NCI-H2029 treated with DMSO at 0.1 percent for 48 hours (cell line): ENCODE measurements at places on chromosomes 1 and 21.

DNA sequence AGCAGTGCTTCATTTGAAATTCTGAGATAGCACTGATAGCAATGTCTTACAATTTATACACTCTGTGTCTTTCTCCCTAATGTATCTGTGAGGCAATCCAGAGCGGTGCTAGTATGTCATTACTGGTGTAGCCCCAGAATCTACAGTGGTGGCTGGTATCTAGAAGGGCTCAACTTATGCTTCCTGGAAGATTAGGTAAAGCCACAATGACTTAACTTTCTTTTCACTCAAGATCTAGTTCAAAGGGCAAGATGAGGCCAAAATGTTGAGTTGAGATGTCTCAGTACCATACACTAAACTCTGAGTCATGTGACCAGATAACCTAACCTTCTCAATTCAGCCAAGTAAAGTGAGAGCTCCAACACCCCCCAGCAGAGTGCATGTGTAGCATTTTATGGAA, 77.5 kb downstream of the PAPPA2 start:
- DNase-seq: no peak

- no peak for DNase-seq
Measured at GRCh38 chr1:63836830-63837229, 63.0 kb downstream of the ROR1 start.

GRCh38 chr1:67522001-67522441, 91.8 kb upstream of the SERBP1 start:
- no peak for DNase-seq

GRCh38 chr21:38241029-38241740, 15.6 kb upstream of the KCNJ15 start:
- DNase-seq: no peak

GRCh38 chr1:172095846-172096245, 254.5 kb downstream of the DNM3 start:
- DNase-seq: no peak

- DNase-seq: no peak
Measured at GRCh38 chr1:84892705-84893618, at the start of gene LPAR3. Gene LPAR3, minus strand, starts transcription at chr1:84893206. Its CDS starts 27,086 bp downstream, at chr1:84866120.

DNA sequence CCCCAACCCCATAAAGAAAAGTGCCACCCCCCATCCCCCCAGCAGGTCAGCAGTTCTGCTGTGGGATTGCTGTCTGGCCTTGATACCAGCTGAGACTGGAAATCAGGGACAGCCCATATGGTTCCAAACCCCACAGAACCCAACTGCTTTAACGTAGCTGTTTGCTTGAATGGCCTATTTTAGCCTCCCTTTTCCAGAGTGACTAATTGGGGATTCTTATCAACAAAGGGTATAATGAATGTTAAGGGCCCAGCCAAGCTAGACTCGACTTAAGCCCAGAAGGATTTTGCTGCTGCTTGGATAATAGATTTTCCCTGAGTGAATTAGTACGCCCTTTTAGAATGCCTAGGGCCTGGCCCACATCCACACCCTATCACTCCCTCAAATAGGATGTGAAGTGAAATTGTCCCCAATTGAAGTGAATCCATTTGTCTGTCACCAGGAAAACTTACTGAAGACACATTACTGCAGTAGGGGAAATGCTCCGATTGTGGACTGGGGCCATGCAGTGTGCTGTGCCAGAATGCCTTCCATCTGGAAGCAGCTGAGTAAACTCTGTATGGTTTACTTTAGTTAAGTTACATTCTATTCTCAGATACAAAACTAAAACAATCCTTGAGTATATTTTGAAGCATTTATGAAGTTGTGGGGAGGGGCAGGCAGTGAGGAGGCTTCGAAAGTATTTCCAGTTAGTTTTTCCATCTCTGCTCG, 156.9 kb downstream of the DHRS3 start:
- no peak for DNase-seq

- DNase-seq: peak; percentile 98
Measured at GRCh38 chr1:46724991-46725735, 6.2 kb upstream of the EFCAB14 start.

DNA sequence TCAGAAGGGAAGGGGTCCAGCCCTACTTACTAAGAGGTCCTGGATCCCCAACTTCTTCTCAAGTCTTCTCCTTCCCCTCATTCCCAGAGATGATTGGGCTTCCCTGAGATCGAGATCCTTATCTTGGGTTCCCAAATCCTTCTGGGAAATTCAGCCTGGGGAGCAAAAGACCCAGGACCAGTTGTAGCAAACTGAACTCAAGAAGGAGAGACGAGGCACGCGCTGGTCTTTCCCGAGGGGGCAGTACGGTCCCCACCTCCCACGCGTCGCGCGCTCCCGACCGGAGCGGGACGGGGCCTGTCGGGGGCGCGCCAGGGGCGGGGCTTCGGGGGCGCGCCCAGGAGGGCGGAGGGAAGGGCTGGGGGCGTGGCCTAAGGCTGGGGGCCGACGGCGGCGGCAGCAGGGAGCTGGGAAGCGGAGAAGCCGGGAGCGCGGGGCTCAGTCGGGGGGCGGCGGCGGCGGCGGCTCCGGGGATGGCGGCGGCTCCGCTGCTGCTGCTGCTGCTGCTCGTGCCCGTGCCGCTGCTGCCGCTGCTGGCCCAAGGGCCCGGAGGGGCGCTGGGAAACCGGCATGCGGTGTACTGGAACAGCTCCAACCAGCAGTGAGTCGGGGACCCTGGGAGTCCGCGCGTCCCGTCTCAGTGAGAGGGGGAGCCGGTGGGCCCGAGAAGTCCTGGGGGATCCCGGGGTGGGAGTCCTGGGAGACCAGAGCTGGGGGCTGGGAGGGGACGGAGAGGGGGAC, at the start of gene EFNA3:
Gene EFNA3, plus strand, starts transcription at position 369 of the 741 bp plus-strand sequence. Its CDS starts 105 bp downstream, at position 474.
- no peak for DNase-seq

- DNase-seq: no peak
Measured at GRCh38 chr1:30675761-30676160, 47.6 kb downstream of the MATN1 start.

- no peak for DNase-seq
Measured at GRCh38 chr1:7437608-7438395, 333.3 kb upstream of the VAMP3 start.

DNA sequence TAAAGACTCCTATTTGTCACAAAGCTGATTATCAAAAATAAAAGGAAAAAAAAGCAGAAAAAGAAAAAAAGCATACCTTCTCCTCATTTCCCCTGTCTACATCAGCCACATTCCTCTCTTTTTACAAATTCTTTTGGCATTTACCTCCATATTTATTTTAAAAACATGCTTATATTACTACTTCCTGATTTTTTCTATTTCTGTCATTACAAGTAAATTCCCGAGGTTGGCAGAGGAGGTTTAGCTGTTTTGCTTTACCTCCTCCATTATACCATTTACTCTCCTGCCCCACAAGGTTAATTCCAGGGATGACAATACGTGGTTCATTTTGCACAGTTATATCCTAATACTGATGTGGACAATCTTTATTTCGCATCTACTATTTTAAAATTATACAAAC, 26.3 kb upstream of the CD34 start:
- DNase-seq: no peak

DNA sequence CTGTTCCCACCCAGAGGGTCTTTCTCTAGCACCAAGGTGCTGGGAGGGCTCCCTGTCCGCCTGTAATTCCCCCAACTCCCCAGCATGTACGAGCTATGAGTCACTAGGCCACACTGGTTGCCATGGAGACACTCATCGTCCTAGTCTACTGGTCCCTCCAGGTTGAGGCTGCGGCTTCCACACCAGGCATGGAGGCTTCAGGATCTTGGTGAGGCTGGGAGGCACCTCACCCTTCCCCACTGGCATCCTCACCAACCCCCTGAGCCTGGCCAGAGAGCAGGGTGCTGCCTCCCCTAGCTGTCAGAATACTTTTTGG, 75.6 kb upstream of the KAZN start:
- DNase-seq: no peak

DNA sequence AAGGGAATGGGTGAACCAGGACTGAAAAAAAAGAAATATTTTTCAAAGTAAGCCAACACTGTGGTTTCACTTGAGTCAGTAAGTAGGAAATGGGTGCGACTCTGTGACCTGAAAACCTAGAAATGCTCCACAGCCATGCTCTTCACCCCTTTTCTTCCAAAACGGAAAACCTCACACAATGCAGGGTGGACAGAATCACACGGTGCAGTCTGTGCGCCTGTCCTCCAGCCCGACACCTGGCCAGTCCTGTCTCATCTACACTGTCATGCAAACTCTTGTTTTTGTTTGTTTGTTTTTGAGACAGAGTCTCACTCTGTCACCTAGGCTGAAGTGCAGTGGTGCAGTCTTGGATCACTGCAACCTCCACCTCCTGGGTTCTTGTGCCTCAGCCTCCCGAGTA, 53.3 kb downstream of the B3GALT5 start:
- no peak for DNase-seq

- no peak for DNase-seq
Measured at GRCh38 chr1:101145449-101145820, 91.4 kb upstream of the S1PR1 start.

- no peak for DNase-seq
Measured at GRCh38 chr1:56174176-56174885, 405.0 kb downstream of the PLPP3 start.

DNA sequence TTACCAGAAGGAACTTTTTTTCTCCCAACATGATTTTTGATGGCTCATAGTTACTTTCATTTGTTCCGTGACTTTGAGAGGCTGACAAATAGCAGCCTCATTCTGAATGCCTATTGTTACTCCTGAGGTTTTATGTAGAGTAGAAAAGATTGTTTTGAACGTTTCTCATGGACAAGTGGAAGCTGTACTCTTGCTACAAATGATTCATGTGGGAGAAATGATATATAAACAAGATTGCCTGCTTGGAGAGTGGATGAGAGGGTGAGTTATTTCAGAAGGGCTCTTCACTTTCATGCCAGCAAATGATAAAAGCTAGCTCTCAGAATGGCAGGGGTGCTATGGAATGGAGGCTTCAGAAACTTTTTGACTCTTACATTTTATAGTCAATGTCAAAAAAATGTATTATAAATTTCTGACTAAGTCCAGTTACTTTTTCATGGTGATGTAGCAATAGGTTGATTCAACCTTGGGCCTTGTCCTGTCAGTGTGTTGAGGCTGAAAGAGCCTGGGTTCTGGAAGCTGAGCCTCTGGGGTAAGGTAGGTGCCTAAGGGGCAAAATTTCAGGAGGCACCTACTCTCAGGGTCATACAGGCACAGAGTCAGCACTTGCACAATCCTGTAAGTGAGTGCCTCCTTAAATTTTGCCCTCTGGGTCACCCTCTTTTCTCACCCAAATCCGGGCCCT, 19.4 kb downstream of the JUN start:
- peak; percentile 64 for DNase-seq

DNA sequence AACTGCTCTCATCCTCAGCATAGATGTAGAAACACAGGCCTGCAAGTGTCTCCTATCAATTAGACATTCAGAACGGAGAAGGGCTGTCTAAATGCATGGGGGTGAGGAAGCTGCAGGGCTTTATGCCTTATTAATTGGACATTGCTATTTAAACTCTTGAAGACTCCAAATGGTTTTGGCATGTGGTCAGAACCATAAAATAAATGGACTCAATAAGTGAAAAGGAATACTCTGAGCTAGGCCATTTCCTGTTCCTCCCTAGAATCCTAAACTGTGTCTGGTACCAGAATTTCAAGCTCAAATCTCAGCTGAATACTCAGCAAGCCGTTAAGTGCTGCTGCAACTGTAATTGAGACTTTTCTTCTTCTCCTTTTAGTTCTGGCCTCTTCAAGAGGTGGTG, 80.4 kb upstream of the C1orf87 start:
- no peak for DNase-seq

DNA sequence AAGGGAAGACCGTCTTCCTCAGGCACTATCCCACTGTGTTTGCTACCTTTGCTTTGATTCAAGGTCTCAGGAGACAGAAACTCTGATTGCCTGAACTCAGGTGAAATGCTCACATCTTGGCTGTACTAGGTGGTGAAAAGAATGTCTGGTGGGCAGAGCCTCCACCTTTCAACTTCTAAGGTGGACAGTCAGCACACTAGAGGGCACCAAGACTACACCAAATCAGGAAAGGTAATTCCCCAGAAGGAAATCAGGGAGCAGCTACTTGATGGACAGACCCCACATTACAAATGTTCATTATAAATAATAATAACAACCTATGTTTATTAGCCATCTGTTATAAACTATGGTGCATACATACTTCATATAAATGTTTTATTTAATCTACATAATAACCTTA, 220.9 kb downstream of the ATG4C start:
- DNase-seq: no peak

DNA sequence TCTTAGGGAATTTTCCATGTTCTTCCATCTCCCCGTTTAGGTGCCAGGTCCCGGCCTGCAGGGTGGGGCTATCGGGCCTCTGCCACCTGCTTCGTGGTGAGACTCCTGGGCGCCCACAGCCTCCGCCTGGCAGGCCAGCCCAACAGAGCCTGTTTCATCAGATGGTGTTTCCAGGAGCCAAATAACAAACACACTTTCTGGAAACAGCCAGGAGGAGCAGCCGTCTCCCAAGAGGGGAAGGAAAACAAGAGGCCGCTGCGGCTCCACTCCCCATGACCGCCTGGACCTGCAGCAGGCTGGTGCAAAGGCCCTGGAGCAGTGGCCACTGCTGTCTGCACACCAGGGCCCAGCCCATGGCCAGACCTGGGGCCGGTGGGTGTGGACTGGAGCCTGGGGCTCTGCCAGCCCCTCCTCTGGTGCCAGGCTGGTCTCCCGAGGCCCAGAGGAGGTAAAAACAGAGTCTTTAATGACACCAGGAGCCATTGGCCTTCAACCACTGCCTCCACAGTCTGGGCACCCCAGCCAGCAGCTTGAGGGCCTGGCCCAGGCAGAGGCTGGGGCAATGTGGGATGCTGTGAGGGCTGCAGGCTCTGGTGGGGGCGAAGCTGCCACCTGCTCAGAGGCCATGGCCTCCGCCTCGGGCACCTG, 55.0 kb downstream of the SLX9 start:
- DNase-seq: no peak

- no peak for DNase-seq
Measured at GRCh38 chr1:115322631-115323030, 15.4 kb downstream of the NGF start.

- DNase-seq: no peak
Measured at GRCh38 chr21:38223893-38224540, 32.8 kb upstream of the KCNJ15 start.

- DNase-seq: peak; percentile 36
Measured at GRCh38 chr21:36684957-36685714, 13.8 kb upstream of the SIM2 start.

DNA sequence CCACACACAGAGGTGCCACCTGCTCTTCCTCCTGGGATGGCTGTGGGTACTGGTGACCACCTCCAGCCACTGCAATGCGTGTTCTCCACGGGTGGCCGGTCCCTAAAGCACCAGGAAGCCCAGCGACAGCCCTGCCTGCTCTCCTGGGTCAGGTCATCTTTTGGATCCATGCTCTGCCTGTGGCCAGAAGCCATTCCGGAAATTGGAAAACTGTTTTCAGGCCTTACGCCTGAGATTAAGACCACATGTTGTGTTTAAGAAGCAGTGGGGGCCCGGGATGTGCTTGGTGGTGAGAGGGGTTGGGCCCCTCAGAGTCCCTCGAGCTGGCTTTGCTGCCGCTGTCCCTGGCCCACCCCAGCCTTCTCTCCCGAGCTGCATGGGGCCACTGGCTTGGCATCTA, 150.8 kb downstream of the PEX14 start:
- DNase-seq: no peak

DNA sequence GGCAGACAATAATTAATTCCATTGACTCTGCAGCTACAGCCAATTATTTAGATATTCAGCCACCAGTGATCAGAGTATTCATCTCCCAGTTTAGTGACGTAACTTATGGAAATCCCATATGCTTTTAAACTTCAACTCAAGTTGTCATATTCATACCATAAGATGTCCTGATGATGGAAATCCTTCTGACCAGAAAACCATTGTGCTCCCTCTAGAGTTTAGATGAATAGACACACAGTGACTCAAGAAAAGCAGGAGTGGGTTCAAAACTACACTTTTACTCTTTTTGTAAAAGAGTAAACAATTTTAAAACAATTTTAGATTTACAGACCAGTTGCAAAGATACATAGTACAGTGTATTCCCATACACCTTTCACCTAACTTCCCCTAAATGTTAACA, 463.7 kb downstream of the KCNT2 start:
- DNase-seq: no peak
